T-cell (primary cell): ENCODE measurements at places on chromosomes 16 and 17. TPM values are rescaled to one million over a fixed set of nuclear protein-coding genes. Genes with fewer than 3 reads are reported as not detected.

DNA sequence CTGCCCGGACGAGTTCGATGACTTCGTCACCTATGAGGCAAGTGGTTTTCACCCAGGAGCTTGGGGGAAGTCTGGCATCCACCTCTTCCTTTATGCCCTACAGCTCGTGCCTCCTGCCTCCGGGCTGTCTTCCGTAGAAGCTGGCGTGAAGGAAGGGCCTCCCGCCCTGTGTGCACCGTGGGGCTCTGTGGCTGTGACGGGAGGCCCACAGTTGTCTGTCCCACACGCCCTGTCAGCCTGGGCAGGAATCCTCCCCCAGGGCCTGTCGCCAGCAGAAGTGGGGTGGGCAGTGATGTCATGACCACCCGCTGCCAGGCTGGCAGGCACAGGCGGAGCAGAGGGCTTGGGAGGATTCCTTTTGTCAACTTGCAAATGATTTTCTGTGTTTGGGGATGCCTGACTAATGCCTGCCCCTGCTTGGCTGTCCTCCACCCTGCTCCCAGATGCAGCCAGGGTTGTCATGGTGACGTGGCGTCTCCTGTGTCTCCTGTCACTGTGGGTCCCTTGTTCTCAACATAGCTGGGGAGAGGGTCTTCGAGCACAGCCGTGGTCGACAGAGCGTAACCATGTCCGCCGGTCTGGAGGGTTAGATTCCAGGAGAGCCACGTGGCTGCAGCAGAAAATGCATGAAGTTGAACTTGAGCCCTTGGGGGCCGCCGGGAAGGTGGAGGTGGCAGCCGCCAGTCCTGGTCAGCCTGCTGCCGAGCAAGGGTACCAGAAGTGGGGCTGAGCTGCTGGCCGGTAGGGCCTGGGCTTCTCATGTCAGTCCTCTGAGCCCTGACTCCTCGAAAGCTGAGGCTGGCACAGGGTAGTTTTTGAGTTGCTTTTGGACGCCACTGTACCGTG is 46.1 kb downstream of the RAB11FIP3 start:
- no peak for DNase-seq

DNA sequence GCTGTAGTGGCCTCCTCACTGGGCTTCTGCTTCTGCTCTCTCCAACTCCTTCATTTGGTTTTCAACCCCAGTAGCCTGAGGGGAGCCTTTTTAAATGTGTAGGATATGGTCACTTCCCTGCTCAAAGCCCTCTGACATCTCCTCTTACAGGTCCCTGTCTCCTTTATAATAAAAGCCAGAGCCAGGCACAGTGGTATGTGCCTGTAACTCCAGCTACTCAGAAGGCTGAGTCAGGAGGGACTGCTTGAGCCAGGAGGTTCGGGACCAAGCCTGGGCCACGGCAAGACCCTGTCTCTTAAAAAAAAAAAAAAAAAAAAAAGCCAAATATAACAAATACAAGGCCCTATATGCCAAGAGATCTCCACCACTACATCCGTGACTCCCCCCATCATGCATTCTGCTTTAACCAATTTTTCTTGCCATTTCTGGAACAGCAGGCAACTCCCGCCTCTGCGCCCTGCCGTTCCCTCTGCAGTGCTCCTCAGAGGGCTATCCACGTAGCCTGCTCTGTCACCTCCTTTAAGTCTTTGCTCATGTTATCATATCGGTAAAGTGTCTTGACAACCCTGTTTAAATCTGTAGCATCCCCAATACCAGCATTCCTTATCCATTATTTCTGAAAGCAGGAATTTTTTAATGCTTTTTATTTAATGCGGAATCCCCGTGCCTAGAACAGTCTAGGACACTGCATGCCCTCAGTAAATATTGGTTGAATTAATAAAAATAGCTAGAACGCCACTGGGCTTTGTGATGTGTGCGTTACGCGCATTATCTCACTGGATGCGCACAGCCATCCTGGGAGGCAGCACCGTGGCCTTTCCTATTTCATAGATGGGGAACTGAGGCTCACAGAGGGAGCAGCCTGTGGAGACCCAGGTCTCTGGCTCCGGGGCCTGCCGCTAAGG is 9.5 kb downstream of the ZNF771 start:
- no peak for DNase-seq

DNA sequence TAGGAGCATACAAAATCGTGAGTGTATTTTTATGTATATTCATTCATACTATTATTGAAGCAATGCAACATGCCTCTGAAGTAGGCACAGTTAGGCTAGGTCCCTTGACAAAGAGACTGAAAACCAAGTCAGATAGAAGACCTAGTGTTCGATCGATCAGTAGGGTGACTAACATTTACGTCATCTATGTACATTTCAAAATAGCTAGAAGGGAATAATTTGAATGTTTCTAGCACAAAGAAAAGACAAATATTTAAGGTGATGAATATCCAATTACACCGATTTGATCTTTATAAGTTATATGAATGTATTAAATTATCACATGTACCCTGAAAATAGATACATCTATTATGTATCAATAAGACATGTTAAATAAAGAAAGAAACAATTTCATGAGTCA is 610.1 kb downstream of the TOX3 start:
- no peak for DNase-seq

DNA sequence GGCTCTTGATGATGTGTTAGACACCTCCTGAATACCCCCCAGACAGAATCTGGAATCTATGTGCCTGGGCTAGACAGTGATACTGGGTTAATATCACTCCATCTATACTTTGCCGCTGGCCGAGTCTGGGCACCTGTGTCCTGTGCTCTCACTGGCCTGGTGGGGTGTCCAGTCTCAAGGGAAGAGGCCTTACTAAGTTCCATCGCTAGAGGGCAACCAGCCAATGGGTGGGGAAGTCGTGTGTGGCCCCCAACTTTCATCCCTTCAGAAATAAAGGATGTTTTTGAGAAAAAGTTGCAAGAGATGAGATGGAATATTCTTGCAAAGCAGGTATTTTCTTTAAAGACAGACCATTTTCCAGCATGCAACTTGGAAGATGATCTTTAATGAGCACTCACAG is 1.6 kb upstream of the GLP2R start:
- DNase-seq, result no peak

- DNase-seq, result no peak
Observed at GRCh38 chr16:89044418-89045180, 49.1 kb upstream of the ACSF3 start.

- no peak for DNase-seq
Observed at GRCh38 chr16:49672753-49673152, 183.2 kb downstream of the ZNF423 start.

DNA sequence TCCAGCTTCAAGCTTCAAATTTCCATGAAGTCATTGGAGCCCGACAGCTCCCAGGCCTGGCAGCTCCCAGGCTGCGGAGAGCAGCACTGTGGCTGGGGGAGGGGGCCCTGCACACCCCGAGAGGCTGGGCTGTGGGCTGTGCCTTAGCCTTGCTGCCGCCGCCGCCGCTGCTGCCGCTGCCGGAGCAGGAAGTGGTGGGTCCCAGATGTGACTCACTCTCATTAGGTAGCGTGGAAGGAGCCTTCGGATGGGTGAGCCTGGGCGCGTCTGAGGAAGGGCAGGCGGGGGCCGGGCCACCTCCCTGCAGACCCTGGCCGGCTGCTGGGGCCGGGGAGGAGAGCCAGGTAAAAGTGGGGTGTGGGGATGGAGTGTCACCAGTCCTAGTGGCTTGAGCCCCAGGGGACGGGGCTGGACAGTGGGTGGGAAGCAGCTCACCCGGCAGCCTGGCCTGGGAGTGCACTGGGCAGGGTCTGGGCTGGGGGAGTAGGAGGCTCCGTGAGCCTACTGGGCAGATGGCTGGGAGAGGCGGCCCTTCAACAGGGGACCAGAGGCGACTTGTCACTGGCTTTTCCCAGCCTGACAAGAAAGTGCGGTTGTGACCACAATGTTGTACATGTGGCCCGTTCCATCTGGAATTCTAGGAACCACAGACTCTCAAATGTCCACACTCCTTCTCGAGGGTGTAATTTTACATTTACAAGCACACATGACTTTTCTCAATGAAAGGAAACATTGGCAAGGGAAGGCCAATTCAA is at the start of gene ADCY7:
Gene ADCY7 (plus strand): TSS at position 215 of the 755 bp plus-strand sequence. CDS start 21,629 bp downstream, outside the sequence.
- peak; percentile 82 for DNase-seq

DNA sequence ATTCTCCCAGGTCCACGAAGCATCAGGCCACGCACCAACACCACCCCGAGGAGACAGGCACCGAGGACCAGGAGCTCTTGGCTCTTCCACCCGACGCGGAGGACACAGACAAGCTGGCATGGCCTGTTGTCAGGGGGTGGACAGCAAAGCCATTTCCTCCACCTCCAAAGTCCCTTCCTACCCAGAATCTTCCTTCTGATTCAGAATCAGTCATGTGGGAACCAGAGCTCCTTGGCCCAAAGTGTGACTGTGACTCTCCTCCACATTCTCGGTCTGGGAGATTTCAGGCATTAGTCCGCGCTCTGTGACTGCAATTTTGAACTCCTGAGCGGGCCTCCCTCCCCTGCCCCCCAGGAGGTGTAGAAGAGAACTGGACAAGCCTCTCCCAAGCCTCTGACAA is 9.2 kb downstream of the DNAH17 start:
- DNase-seq, result no peak

DNA sequence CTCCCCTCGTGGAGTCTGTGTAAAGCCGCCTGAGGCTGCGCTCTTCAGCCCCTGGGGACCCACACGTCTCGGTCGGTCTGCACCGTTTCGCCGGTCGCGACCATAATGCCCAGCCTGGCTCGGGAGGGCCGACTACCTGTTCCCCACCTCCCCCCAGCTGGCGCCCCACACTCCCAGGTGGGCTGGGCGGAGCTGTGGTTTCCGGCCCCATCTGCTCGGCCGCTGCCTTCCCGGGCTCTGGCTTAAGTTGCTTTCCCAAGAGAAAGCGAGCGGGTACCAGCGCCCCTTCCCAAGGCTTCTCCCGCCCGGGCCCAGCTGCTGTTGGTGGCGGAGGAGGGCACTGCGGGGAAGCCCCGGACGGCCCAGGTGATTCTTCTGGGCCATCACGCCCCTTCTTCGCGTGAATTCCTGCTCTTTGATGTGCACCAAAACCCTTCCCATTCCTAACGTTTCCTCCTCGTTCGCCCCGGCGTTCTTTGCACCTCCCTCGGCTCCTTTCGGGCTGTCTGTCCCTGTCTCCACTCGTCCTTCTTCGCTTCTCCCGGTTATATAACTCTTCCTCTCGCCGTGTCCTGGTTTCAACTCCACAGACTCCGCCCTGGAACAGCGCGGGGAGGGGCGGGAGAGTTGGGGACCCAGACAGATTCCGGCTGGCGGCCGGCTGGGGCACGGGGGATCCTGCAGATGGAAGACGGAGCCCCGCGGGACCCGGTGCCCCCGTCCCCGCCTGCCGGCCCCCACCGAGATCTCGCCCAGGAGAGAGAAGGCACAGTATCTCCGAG is 2.0 kb downstream of the KDM6B start:
- no peak for DNase-seq

DNA sequence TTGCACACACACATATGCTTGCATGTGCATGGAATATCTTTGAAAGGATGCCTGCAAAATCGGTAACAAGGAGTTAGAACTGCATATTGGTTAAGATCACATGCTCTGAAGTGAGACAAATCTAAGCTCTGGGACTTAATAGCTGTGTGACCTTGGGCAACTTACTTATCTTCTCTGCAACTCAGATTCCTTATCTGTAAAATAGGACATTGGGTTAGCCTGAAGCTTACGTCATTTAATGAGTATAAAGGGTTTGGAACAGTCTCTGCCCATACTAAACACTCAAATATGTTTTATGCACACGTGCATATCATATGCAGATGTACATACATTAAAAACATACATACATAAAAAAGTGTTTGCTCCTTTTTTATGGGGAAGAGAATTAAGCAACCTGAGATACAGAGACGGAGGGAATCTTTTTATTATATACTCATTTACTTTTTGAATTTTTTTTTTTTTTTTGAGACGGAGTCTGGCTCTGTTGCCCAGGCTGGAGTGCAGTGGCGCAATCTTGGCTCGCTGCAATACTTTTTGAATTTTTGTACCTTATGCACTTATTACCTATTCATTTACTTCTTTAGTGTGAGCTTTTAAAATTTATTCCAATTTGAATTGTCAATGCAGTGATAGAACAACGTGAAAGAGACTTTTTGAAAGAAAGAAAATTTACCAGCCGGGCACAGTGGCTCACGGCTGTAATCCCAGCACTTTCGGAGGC is 206.2 kb downstream of the CCDC182 start:
- no peak for DNase-seq

DNA sequence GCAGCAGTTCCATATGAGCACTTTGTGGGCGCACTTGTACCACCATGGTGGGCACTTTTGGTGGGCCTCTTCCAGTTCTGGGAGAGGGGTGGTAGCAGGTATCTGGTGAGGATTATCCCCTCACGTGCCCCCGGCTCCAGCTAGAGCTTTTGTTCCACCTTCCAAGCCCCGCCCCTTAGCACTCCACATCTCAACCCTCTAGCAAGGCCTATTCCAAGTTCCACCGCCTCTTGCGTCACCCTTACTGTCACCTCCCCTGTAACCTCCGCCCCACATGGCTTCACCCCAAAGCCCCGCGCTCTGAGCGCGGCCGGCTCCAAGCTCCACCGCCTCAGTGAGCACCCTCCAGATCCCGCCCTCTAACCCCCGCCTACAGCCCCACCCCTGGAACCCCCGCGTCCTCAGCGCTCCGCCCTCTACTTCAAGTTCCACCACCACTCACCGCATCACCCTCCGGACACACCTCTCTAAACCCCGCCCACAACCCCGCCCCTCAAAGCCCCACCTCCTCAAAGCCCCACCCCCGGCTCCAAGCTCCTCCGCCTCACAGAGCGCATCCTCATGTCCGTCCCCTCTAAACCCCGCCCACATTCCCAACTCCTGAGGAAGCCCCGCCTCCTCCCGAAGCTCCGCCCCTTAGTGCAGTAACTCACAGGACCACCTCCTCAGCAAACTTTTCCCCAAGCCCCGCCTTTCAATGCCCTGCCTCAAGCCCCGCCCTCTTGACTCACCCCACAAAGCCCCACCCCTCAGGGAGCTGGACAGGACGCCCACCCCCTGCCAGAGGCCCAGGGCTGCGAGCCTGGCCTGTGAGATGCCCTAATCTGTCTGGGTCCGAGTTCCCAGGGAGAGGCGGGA is 11.1 kb downstream of the SCN4A start:
- peak; percentile 40 for DNase-seq

GRCh38 chr17:9002606-9003354 is 18.5 kb upstream of the NTN1 start:
- DNase-seq, result no peak

GRCh38 chr17:31687505-31688126 is 171.4 kb downstream of the COPRS start:
- DNase-seq, result no peak

DNA sequence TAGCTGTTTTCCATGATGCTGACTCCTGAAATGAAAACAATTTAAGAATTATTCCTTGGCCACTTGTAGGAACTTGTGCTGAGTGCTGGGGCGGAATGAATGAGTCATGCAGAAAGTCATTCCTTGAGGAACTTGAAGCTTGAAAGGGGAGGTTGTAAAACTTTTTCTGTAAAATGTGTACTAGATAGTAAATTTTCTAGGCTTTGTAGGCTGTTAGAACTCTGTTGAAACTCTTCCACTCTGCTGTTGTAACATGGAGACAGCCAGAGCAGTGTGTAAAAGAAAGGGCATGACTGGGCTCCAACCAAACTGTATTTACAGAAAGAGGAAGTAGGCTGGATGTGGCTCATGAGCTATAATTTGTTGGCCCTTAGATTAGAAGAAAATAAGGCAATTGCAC is 46.1 kb downstream of the ABCA8 start:
- no peak for DNase-seq

Gene POLR3K
- total RNA-seq, result 24.3 TPM

Gene FBXW10
- total RNA-seq, result not detected

Gene KRTAP4-1
- not detected for total RNA-seq
